Right forelimb (tissue), 1 donor: ENCODE measurements at places on chromosomes 4 and X.

- DNase-seq, result peak; percentile 38
Observed at GRCh38 chrX:101759000-101759399, 99.3 kb upstream of the ARMCX2 start.

DNA sequence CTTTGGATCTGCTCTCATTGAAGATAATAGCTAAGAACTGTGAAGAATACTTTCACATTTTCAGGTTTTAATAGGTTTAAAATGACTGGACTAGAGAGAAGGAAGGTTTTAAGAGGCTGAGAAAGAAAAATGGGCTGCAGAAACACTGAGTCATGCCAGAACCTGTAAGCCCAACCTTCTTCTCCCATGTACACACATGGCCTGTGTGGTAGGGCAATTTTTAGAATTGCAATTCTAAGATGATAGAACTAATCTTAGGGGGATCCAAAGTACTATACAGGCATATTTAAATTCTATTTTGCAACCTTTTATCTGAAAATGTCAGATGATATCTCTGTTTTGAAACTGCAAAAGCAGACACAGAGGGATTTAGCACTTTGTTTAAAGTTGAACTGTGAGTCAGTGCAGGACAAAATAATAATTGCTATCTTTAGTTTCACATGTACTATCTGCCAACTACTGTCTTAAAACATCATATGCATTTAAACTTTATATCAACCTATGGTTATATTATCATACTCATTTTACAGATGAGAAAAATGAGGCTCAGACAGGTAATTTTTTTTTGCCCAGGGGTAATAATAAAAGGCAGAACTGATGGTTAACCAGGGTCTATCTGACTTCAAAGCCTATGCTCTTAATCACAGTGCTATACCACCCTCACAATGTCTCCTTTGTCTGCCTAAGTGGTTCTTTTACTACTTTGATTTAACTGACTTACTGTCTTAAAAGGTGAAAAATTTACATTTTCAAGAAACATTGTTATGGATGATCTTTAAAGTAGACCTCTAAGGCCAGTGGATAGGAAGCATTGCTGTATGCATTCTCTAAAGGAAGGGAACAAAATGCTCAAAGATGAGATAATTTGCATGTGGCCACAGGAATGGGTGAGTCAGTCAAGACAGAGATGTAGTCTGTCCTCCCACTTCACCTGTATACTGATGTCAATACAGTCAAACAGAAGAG, 4.3 kb downstream of the TMPRSS11E start:
- DNase-seq, result no peak

GRCh38 chrX:133911825-133912495, 73.4 kb downstream of the GPC3 start:
- DNase-seq, result no peak

GRCh38 chrX:111319451-111319850, 49.2 kb upstream of the CAPN6 start:
- DNase-seq, result no peak

GRCh38 chrX:114372937-114373336, 210.9 kb upstream of the HTR2C start:
- DNase-seq, result no peak

DNA sequence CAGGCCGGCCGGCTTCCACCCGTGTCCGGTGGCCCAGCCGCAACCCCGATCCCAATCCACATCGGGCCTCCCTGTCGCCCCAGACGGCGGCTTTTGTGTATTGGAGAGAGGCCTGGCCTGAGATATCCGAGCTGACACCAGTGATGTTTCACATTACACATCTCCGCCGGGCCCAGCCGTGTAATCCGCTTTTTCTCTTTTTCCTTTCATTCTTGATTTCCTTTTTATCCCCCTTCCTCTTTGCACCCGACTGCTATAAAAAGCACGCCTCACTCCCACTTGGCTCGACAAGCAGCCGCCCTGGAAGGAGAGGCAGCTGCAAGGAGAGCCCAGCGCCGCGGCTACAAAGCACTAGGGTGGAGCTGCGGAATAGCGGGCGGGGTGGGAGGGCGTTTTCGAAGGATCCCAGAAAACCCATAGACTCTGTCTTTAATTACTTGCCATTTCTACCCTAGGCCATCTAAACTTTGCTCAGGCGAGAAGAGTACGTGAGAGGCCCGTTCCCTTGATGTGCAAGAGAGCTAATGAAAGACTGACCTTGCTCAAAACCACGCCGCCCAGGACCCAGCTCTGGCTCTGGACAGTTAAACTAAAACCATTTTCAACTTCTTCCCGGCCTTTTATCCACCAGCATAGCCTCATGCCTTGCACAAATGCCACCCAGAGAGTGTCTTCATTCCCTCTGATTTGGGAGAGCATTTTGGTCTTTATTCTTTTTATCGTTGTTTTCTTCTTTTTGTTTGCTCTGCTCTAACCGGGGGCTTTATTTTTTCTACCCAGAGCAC, 3.2 kb downstream of the PITX2 start:
- peak; percentile 65 for DNase-seq

- DNase-seq, result no peak
Observed at GRCh38 chr4:187504974-187505797, 490.4 kb upstream of the ZFP42 start.

- no peak for DNase-seq
Observed at GRCh38 chr4:37383579-37384229, 139.2 kb downstream of the NWD2 start.

DNA sequence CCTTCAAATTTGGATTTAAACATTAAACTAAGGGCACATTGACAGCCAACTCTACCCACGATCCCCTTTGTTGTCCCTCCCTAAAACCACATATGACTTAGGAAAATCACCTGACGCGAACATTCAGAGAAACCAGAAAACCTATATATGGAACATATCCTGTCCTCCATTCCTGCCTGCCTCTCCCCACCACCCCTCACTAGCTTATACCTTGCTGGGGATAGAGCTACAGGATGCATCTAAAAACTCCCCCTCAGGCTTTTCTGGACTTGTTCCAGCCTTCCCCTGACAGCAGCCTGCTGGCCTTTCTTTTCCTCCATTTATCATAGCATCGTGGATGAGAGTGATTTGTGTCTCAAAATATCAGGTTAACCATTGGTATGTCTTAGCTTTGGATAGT, 8.8 kb downstream of the STK26 start:
- DNase-seq, result no peak

- DNase-seq, result peak; percentile 56
Observed at GRCh38 chrX:40008791-40009461, 88.8 kb downstream of the BCOR start.

DNA sequence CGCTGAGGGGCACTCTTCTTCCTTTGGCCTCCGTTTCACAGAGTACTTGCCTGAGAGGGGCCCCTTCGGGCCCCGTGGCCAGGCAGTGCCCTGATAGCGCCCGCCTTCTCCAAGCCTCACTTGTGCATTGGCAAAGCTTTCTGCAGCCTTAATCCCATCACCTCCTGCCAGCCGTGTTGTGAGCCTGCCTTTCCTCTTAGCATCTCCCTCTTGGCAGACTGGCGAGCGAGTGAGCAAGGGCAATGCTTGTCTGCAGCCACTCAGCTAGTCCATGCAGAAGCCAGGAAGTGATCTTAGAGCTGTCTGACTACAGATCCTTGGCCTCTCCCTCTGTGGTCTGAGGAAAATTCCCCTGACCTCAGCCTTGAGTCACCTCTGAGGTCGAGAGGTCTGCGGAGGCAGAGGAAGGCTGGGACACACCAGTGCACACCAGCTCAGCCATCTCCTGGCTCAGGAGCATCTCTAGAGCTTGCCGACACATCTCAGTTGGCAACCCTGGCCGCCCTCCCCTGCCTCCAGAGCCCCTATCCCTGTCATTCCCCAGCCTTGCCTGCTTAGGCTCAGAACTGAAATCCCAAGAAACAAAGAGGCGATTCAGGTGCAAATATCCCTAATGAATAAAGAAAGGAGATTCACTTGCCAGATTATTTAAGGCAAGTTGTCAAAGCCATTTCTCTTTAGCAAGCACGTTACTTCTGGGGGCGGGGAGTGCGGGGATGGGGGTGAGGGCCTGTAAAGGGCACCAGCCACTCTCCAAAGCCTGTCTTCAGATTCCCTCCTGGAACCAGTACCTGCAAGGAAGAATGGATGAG, 143.5 kb upstream of the MAMLD1 start:
- peak; percentile 47 for DNase-seq

DNA sequence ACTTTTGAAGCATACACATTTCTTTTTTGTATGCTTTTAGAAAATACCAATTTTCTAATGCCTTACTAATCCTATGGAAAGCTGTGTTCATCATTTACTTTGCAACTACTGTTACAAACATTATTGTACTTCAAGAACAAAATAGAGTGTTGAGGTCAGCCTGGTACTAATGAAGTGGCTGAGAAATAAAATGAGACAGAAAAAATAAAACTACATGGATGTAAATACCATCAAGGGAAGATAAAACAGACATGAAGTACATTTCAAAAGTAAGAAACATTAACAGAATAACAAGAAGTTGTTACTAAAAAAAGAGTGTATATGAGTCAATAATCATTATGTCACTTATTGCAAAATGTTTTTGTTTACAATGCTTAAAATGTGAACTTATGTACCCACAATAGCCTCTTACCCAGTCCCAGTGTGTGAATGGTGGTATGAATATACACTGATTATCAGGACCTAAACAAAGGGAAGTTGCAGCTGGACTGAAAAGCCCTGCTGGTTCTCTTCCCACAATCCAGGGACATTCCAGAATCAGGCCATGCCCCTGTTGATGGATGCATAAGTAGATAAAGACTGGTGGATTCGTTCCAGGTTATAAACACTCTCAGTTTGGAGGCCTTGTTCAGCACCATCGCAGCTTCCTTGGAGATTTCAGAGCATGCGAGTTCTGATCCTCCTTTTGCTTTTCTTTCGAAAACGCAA, 2.4 kb upstream of the CSN3 start:
- no peak for DNase-seq

GRCh38 chrX:40102393-40103381, 4.9 kb upstream of the BCOR start:
- no peak for DNase-seq

DNA sequence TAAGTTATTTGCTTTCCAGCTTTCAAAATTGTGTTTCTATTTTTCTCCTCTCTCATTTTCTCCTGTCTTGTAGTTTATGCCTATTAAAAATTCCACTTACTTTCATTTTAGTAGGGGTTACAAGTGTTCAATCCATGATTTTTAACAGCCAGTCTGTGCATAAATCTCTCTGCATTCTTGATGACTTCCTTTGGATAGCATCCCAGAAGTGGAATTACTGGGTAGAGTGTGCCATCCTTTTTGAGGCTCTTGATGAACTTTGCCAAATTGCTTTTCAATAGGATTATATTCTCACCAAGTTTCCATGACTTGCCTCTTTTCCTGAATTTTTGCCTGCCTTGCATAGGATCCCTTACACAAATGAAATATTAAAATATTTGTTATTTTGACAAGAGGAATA, 58.5 kb downstream of the DIPK2B start:
- no peak for DNase-seq

DNA sequence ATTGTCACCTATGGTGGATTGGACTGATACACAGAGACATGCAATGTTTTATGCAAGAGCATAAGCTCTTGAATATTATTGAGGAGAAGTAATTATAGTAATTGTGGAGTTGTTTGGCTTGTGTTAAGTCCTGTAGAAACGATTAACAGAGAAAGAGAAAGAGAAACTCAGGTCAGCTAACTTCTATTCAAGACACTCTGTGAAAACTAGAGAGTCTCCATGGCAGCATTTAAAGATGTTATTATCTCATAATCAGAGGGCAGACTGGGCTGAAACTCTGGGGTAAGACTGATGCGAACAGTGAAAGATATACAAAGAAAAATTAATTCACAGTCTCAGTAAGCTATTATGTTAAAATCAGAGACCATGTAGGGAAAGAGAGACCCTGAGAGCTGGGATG, 625.7 kb downstream of the FAT4 start:
- DNase-seq, result no peak

DNA sequence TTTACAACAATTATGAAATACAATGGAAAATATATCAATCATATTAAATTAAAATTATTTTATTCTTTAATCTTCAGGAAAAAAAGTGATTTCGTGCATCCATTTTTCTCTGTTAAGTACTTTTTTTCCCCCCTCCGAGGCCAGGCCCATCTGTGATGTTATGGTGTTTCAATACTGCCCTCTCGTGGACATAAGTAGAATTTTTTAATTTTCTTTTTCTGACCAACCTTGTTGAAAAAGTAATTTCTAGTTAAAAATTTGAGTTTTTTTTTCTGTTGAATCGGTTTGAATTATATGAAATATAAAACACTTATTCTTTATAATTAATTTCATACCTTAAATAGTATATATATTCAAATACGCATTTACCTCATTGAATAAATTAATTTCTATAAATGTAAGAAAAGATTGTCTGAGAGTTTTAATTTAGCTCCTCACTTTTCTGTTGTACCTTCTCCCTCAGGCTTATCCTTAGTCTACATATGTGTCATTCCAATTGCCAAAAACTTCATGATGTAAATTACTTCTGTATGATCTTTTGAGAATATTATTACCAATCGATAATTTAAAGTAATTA, 175.8 kb upstream of the TECRL start:
- DNase-seq, result no peak

DNA sequence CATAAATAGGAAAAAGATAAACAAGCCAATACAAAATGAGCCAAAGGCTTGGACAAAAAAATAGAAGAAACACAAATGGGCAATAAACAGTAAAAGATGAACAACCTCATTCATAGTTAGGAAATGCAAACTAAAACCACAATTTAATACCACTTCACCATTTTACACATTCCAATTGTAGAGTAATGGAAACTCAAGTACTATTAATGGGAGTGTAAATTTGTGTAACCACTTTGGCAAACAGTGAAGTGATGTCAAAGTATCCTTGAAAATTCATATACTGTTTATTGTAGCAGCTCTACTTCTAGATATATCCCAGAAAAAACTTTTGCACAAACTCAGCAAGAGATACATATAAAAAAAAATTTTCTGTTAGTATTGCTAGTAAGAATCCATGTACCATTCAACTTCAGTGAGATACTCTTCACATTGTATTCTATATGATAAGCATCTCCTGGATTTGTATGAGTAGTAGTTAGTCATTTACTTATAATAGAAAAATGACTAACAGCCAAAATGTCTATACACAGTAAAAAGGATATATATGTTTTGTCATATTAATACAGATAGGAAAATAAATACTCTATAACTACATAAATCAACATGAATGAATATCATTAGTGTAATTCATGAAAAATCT, 229.8 kb downstream of the DKK2 start:
- DNase-seq, result no peak

DNA sequence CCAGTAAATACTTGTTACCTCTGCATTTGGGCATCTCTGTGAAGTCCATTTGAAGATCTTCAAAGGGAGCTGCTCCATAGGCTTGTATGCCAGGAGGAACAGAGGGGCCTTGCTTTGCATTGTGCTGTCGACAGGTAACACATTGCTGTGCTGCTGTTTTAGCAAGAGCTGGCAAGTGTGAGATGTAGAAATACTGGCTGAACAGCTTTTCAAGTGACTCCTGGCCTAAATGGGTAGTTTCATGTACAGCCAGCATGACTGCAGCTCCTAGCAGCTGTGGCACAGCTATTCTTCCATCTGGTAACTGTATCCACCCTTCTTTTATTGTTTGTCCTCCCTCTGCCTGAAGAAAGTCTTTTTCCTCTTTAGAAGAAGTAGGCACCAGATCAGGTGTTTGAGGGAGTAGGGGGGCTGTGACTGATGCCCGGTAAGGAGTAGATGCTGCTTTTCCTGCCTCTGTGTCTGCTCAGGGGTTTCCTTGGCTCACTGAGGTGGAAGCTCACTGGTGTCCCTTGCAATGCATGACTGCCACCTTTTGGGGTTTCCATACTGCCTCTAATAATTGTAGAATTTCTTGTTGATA, 965.3 kb downstream of the CCSER1 start:
- no peak for DNase-seq
